ENCODE measurements at places on chromosomes 12 and 14. TPM values are rescaled to one million over a fixed set of nuclear protein-coding genes. Genes with fewer than 3 reads are reported as not detected.

DNA sequence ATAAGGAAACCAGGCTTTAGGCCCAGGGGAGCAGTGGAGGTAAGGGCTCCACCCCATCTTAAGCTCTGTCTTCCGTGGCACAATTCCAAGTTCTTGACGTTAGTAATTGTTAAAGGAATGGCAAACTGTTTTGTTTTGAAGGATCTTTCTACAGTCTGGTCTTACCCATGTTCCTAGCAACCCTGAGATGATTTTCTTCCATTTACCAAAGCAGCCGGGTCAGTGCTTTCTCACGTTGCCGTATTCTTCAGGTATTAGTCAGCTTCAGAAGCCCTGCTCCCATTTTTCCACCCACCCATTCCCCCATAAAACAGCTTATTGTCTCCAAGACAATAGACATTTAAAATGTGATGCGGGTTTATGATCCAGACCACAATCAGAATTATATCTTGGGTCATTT, 10.3 kb downstream of the NRIP2 start:
- DNase-seq, result no peak

- no peak for DNase-seq
Observed at GRCh38 chr14:102903248-102903888, 19.1 kb upstream of the AMN start.

GRCh38 chr12:95633732-95634465, 82.6 kb upstream of the USP44 start:
- peak; percentile 47 for DNase-seq

CCDC38 gene
- total RNA-seq, result not detected

EP400 gene
- 8.0 TPM for total RNA-seq

Measured in fibroblast of lung (primary cell).